Effector memory CD8-positive, alpha-beta T cell (primary cell): ENCODE measurements at places on chromosomes 3 and 15.

GRCh38 chr3:184129012-184129411, 6.1 kb upstream of the EIF2B5 start:
- DNase-seq = no peak

DNA sequence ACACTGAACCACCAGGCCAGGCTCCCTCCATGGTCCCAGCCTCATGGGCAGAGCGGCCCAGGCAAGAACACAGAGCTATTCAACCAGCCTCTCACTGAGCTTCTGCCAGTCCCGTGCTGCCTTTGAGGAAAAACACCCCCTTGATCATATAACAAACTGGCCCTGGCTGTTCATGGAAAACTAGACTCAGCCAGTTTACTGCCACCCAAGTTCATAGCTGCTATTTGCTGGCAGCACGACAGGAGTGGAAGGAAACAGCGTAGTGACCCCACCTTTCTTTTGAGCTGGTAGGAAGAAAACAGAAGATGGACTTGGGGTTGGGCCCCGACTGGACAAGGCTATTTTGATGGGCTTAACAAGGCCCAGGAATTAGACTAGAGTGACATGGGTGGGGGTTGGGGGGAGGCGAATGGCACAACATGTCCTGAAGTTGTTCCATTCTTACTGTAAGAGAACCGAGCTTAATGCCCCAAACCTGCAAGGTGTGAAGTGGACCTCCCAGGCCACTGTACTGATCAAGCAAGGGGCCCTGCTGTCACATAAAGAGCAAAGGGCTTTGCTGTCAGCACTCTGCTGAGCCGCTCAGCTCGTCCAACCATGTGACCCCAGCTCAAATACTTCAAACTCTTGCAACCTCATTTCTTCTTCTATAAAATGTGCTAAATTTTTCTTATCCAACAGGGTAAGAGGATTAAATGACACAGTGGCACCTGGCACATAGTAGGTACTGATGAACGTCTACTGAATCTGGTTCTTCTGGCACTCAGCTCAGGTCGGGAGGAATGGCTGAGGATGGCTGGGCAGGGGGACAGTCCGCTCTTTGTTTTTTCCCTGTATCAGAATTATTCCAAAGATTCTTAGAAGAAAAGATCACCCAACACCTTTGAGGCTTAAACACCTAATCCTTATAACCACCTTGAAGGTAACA, 1.6 kb downstream of the FBXL22 start:
- DNase-seq = no peak

GRCh38 chr3:8851703-8852102, 82.3 kb upstream of the OXTR start:
- no peak for DNase-seq

DNA sequence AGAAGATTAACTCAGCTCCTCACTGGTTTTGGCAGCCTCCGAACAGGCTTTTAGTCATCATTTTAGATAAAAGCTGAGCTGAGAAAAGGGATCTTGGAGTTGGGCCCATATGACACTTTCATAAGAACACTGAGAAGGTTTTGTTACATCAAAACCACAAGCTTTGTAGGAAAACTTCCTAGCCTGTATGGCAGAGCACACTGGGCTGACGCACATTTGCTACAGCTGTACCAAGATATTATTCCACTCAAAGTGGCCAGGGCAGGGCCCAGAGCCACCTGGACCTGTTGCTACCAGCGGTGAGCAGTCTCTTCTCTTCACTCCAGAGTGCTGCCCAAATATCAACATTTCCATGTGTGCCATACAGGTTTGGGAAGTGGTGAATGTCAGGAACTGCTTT, 160.5 kb upstream of the CCDC54 start:
- DNase-seq = no peak

GRCh38 chr15:85044894-85045293, 63.2 kb downstream of the PDE8A start:
- DNase-seq = no peak

DNA sequence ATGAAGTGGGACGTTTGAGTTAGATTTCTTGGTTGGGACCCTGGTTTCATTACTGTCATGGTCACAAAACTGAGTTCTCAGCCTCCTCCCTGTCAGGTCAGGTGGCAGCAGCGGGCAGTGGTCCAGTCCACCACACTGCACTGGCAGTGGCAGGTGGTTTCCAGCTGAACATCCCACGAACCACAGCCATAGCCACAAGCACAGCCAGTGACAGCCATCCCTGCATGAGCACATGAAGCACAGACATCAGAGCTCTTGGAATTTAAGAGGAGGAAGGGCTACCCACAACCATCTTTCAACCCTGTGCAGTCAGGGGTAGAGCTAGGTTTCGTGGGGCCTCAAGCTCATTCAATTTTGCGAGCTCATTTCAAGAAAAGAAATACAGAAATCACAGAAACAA, 1.5 kb downstream of the RETNLB start:
- no peak for DNase-seq

GRCh38 chr3:196193133-196193735, 18.0 kb downstream of the ZDHHC19 start:
- no peak for DNase-seq

- DNase-seq = no peak
Observed at GRCh38 chr15:55775316-55775715, 32.4 kb upstream of the PRTG start.

GRCh38 chr3:58101499-58102389, 93.5 kb downstream of the FLNB start:
- no peak for DNase-seq

GRCh38 chr3:29525254-29525881, 244.5 kb downstream of the RBMS3 start:
- DNase-seq = no peak

DNA sequence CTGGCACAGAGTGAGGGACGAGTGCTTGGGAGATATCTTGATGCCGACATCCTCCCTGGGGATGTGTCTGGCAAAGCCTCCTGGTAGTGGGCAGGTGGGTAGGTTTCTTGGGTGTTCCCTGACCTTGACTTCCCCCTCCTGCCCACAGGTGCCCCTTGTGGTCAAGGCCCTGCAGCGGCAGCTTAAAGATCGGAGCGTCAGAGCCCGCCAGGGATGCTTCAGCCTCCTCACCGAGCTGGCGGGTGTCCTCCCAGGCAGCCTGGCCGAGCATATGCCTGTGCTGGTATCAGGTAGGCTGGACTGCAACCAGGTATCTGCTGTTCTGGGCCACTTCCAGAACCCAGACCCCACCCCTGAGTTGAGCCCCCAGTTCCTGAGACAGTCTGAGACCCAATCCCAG, 19.2 kb downstream of the CAND2 start:
- DNase-seq = no peak

- peak; percentile 66 for DNase-seq
Observed at GRCh38 chr3:45210308-45211041, 15.6 kb downstream of the TMEM158 start.

DNA sequence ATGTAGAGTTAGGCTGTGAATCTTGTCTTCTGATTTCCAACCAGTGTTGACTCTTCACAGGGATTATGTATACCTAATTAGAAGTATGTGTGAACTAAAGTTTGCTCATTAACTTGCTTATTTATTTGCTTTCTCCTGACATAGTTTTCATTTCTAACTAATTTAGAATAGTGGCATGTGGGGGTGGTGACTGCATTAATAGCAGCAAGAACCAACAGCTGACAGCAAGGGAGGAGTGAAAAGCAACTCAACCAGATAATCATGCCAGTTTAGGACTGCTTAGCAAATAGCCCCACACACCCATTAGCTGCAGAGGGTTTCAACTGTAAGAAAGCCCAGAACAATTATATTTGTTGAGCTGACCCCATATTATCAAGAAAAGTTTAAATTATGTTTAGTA, 3.8 kb downstream of the ST3GAL6 start:
- no peak for DNase-seq

- no peak for DNase-seq
Observed at GRCh38 chr15:80180468-80180867, 27.7 kb downstream of the FAH start.

DNA sequence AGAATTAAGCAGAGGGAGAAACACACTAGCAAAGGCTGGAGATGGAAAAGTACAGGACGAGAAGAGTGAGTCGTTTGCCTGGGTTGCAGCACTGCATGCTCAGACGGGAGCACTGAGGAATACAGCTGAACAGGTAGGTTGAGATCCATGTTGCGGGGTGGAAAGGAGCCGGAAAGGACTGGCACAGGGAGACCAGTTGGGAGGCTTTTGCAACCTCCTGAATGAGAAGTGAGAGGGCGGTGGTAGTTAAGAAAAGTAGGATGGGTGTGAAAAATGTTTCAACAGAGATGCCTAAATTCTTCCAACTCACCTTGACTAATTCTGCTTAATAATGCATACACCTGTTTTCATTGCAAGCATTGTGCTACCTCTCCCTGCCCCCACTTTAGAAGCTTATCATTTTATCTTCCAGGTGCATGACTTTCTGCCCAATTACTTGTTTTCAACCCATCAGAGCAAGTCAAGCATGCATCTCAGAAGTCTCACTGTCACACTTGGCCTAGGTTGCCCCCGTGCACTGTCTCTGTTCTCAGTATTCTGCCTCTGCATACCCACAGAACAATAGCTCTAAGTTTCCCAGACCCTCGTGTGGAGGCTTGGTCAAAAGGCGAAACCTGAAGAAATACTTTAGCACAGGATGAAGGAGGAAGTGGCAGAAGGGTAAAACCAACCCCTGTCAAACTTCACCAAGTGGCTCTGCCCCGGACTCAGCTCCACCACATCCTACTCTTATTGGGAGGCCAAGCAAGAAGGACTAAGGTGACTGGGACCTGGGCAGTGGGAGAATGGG, 199.3 kb upstream of the BCL6 start:
- DNase-seq = no peak

- DNase-seq = no peak
Observed at GRCh38 chr3:172625404-172625803, 85.5 kb downstream of the NCEH1 start.

- DNase-seq = no peak
Observed at GRCh38 chr3:101252945-101253344, 67.4 kb downstream of the IMPG2 start.

DNA sequence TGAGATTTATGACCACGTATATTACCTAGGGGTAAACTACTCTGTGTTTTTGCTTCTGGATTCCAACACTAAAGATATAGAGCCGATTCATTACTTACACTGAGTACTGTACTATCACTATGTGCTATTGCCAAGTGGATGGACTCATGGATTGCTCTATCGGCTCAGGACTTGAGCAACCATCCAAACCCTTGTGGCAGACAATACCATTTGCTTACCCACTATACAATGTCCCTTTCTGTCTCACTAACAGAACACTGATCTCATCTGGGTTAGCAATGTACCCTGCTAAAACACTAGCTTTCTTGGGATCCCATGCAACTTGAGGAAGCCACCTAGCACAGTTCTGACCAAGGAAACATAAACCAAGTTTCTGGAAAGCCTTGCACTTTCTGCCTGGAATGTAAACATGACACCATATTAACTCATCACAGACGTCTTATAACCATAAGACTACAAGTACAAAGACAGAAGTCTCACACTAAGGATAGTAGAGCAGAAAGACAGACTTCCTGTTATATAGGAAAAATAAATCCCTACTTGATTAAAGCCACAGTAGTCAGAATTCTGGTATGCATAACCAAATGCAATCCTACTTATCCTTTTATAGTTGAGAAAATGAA, 38.6 kb downstream of the HACD2 start:
- no peak for DNase-seq

DNA sequence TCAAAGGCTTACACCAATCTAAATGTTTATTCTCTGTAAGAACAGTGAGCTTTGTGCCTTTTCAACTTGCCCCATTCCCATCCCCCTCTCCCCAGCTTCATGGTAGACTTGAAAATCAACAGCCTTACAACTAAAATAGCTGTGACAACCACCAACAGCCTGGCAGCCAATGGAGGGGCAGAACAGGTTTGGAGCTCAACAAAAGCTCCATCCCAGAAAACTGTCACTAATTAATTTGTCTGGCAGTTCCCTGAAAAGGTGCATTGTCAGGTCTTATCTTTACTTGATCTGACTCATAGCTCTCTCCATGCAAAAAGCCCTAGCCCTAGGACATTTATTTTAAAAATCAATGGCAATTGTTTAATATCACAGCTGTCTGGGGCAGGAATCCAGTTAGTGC, 22.6 kb downstream of the MTHFS start:
- DNase-seq = no peak

DNA sequence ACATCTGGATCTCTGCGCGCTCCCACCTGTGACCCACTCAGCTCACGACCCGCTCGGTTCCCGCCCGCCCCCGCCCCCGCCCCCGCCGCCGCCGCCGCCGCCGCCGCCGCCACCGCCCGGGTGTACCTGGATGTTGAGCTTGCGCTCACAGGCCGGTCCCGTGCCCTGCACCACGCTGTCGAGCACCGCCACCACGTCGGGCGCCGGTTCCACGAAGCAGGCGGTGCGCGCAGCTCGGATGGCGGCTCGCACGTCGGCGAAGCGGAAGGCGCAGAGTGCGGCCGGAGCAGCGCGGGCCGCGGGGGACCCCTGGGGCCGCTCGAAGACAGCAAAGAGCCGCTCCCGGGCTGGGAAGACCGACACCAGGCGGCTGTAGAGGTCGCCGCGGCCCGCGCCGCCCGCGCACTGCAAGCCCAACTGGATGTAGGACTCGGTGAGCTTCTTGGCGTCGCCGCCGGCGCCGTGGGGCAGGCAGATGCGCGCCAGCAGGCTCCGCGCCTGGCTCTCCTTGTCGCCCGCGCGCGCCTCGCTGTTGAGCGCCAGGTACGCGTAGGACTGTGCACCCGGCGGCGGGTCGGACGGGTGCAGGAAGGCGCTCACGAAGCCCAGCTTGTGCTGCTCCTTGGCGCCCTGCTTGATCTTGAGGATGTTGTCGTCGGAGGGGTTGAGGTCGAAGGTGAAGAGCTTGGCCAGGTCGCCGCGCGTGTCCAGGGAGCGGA, 1.1 kb downstream of the PLXND1 start:
- DNase-seq = peak; percentile 49

GRCh38 chr3:87548271-87548670, 271.9 kb upstream of the POU1F1 start:
- no peak for DNase-seq

- no peak for DNase-seq
Observed at GRCh38 chr15:79037848-79038247, 52.7 kb downstream of the RASGRF1 start.

DNA sequence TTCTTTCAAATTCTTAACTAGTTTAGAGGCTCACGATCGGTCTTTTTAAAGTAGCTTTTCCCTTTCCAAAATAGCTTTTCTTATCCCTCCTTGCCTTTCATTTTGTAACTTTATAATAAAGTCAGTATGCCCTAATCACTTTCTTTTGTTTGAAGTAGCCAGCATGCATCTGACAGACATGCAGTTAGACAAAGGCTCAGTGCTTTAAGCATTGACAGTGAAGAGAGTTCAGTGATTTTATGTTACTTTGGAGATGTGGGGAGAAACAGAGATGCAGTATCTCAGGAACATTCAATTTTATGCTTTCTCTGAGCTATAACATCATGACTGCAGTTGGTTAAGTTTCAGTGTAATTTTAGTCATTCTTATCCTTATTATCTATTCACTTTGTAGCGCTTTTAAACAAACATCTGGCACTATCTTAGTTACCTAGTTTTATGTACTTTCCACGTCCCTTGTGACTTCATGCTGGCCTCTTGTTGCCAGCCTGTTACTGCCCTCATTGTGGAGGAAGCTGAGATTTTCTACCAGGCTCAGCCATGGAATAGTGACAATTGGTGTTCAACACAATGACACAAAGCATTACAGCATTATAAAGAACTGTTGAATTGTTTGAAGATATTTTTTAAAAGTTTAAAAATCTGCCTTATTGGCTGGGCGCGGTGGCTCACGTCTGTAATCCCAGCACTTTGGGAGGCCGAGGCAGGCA, 90.3 kb downstream of the AKAP13 start:
- no peak for DNase-seq
